Neural progenitor cell (in vitro differentiated cells): ENCODE measurements at places on chromosomes 4 and X.

DNA sequence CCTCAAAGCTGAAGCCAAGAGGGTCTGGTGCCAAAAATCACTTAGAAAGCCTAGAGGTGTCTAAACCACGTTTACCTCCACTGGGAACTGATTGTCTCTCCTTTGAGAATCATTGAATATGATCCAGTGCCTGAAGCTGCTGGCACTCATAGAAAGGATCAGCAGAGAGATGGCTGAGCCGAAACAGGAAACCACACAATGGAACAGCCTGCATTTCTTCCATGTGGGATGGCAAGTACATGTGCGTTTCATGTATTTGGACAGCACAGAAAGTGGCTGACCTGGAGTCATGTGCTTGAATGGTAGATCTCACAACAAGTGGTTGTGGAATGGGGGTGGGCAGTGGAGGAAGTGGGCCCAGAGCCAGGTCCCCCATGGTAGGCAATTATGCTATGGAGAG lies 533.7 kb downstream of the INPP4B start:
- no peak for DNase-seq

- DNase-seq = no peak
Observed at GRCh38 chr4:142091085-142091513, 454.7 kb downstream of the IL15 start.

DNA sequence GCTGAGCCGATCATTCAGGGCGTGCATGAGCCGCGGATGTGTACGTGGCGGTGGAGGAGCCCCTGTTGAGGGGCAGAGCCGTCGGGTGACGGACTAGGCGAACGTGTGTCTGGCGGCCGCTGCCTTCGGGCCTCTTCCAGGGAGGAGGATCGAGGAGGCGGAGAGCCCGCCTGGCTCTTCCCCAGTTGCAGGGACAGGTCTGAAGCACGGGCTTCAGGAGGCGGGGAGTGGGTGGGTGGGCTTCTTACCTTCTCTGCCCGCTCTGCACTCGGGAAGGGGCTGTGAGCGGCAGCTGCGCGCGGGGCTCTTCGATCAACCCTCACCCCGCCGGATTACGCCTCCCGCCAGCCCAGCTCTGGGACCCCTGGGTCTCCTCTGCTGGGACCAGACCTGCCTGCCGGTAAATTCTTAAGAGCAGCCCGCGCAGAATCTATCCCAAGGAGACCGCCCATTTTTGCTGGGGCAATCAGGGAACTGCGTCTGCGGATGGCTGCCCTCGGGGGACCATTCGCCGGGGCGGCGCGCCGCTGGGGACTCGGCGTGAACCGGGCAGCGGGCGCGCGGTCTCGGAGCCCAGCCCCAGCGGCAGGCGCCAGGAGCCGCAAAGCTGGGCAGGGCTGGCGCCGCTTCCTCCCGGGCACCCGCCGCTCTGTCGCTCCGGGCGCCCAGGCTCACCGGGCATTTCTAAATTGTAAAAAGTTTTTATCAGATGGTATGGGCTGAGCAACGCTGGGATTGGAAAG lies 4.9 kb downstream of the PLAC8 start:
- DNase-seq = peak; percentile 75

- DNase-seq = no peak
Observed at GRCh38 chrX:45140812-45141211, 59.9 kb downstream of the DIPK2B start.

DNA sequence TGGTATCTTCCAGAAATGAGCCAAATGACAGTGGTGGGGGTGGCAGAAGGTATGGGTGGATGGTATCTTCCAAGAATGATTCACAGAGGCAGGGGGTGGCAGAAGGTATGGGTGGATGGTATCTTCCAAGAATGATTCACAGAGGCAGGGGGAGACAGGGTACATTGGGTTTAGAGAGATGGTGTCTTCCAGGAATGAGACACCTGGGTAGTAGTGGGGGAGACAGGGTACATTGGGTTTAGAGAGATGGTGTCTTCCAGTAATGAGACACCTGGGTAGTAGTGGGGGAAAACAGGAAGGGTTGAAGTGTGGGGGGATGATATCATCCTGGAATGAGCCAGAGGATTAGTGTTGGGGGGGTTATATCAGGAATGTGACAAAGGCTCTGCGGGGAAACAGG lies 62.0 kb downstream of the MAOA start:
- no peak for DNase-seq

GRCh38 chr4:26076000-26076587 lies 162.1 kb downstream of the SMIM20 start:
- DNase-seq = no peak

- peak; percentile 19 for DNase-seq
Observed at GRCh38 chr4:189773909-189774308, 166.8 kb upstream of the FRG1 start.

DNA sequence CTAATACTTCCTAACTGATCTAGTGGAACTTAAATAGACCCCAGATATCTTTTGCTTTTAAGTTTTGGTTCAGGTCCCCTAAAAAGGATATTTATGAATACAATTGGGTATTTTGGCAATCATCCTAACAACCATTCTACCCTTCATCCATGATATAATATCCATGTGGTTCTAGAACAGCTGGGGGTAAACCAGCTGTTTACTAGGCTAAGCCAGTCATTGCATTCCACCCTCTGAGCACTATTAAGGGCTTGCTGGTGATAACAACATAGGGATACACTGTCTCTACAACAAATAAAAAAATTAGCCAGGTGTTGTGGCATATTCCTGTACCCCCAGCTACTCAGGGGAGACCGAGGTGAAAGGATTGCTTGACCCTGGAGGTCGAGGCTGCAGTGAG lies 54.8 kb upstream of the MAPK10 start:
- DNase-seq = no peak

GRCh38 chr4:60743654-60744053 lies 456.5 kb upstream of the ADGRL3 start:
- DNase-seq = no peak

DNA sequence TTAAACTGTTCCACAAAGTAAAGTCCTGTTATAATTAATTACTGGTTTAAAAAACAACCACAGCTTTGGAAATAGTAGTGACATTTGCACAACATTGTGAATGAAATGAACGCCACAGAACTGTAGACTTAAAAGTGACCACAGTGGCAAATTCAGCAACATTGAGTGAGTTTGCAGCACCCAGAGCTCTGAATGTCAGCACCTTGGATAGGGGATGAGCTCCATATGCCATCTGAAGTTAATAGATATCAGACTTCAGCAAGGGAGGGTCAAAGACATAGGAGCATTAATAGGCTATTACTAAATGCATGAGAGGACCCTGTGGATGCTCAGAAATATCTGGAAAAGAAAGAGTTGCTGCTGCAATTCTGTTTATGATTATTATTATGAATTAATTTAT lies 55.3 kb upstream of the KCNIP4 start:
- DNase-seq = peak; percentile 12

GRCh38 chrX:119151051-119151380 lies 23.4 kb upstream of the KIAA1210 start:
- no peak for DNase-seq
